ENCODE measurements at places on chromosomes 7 and 10.

DNA sequence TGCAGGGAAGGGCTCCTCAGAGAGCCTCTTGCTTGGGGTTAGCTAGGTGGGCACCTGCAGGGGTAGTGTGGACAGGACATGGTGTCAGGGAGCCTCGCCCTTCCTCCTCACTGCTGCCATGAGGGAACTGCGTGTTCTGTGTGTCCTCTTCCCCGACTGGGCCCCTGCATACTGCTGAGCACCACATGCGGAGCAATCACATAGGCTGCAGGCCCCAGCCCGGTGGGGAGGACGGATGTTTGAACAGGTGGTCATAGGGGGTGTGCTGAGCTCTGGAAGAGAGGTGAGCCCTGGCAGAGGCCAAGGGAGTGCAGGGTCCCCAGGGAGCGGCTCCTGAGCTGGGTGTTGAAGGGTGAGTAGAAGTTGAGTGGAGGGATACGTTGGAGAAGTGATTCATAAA, 48.3 kb upstream of the ZMIZ2 start:
- DNase-seq = no peak

DNA sequence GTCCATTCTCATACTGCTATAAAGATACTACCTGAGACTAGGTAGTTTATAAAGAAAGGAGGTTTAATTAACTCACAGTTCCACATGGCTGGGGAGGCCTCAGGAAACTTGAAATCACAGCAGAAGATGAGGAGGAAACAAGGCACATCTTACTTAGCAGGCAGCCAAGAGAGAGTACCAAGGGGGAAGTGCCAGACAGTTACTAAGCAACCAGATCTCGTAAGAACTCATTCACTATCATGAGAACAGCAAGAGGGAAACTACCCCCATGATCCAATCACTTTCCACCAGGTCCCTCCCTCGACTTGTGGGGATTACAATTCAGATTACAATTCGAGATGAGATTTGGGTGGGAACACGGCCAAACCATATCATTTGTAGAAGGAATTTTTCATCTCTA, 36.3 kb downstream of the NHLRC2 start:
- DNase-seq = no peak

GRCh38 chr10:19651549-19651948, 164.7 kb upstream of the PLXDC2 start:
- no peak for DNase-seq

DNA sequence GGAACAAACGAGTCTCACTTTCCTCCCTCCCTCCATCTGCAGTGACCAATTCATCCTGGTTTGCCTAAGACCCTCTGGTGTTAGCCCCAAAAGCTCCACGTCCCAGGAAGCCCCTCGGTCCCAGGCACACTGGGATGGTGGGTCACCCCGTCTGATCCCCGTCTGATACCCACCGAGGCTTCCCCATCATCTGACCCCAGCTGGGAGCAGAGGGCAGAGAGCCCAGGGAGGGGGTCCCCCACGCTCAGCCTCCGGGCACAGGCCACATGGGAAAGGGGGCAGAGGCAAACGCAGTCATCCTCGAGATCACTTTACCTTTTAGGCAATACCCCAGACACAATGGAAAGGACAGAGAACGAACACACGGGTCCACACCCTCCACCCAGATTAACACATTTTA, 291.6 kb upstream of the PPP2R2D start:
- no peak for DNase-seq

DNA sequence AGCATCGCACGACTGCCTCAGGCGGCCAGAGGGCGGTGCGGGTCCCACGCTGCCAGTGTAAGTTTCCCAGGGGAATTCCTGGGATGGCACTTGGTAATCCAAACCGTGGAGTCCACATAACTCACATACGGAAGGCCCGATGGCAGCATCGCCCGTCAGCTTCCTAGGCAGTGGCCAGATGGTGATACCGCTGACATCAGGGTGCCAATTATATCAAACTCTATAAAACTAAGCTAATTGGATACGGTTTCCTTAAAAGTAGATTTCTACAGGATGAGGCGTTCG, 189.8 kb downstream of the CELF2 start:
- no peak for DNase-seq

DNA sequence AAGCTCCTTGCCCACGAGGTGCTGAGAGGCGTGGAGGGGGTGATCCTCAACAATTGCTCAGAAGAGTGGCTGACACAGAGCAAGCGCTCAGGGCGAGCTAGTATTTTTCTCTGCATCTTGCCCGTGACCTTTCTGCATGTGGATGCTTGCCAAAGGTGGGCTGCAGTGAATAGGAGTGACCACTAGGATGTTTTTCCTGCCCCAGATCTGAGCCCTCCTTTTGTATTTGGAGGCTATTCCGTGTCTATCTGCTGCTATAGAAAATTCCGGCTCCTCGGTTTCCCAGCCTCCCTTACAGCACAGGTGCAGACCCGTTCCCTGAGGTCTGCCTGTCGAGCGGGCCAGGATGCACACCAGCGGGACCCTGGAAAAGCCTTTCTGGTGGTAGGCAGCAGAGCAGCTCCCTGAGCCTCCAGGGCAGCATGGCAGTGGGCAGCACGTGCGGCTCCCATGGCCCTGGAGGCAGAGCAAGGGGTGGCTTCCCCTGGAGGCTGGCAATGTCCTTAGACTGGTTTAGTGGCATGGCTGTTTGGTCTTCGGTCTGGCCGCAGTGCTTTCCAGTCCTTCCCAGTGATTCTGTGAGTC, 145.1 kb upstream of the PCBD1 start:
- DNase-seq = no peak

GRCh38 chr10:11178606-11179515, 161.2 kb downstream of the CELF2 start:
- no peak for DNase-seq

- no peak for DNase-seq
These were observed 80.4 kb downstream of the TES start for GRCh38 chr7:116290740-116291139.

DNA sequence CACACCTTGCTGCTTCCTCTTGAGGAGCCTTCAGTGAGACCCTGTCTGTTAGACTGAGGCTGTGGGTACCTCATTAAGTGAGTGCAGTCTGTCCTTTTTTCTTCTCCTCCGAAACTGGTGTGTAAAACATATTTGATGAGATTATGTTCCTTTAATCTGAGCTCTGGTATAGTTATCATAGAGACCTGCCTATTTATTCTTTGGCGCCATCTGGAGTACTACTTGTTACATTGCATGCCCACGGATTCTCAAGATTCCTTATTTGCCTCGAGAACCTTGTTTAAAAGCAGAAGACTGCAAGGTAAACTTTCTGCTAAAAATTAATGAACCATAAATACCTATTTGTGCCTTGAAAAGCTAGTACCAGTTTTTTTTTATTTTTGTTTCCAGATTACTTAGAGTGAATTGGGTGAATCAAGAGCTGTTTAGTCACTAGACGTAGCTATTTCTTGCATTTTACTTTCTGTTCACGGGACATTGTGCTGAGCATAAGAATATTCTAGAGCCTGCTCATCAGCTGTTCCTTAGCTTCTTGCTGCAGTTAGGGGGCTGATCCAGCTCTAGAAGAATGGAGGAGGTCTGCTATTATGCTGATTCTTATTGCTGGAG, 16.9 kb upstream of the STMP1 start:
- no peak for DNase-seq

- no peak for DNase-seq
These were observed 57.8 kb downstream of the OR13A1 start for GRCh38 chr10:45257600-45257999.

DNA sequence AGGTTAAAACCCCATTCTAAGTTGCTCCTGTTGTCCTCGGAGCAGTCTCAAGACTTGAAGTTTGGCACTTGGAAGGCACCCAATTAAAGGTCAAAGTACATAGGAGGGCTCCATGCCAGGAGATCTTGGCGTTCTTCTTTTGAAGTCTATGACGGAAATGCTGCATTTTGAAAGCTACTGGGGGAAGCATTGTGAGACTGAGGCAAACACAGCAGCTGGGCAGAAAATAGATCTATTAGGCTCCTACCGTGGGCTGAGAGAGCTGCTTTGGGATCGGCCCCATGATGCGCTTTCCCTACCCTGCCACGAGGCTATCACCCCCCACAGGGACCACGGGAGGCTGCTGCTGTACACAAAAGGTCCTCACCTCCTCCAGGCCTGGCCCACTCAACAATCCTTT, 20.0 kb downstream of the KIAA1549 start:
- no peak for DNase-seq

DNA sequence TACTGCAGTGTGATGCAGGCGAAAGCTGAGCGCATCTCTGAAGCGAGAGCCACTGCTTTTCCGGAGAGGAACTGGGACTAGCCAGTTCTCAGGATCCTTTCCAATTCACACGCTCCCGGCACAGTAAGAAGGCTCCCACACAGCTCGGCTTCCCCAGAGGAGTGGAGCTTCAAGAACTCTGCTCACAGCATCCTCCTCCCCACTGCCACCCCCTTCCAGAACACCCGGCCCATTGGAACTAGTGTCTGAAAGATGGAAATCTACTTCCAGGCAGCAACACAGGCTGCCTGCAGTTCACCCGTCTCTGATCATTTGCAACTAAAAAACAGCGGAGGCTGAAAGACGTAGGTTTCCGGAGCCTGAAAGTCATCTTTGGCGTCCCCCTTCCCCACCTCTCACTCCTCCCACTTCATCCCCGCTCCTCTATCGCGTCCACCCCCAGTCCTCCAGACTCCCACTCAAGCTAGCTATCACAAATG, at the start of gene DGKB:
Gene DGKB (minus strand): TSS at position 163 of the 479 bp plus-strand sequence.
- peak; percentile 30 for DNase-seq

GRCh38 chr10:63977329-63977923, 456.2 kb downstream of the REEP3 start:
- DNase-seq = peak; percentile 51

DNA sequence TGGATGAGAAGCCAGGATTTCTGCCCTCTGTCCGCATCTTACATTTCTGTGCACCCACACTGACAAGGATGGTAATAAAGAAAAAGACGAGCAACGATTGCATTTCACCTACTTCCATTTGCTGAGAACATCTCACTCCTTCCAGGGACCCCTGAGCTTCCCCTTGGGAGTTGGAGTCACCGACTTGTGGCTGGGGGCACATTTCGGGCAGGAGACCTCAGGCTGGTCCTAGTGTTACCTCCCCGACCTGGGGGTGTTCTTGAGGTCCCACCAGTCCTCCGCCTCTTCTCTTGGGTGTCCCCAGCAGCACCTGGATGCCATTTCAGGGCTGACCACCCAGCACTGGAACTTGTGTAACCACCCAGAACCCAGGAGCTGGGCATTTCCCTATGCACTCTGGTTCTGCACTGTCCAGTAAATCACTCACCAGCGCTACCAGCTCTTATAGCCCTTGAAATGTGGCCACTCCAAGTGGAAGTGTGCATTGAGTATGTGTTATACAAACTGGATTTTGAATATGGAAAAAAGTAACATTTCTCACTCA, 84.9 kb downstream of the LANCL2 start:
- no peak for DNase-seq

GRCh38 chr10:18293536-18294510, 153.6 kb downstream of the CACNB2 start:
- no peak for DNase-seq

- no peak for DNase-seq
These were observed 5.0 kb downstream of the CLRN3 start for GRCh38 chr10:127887541-127888415.

DNA sequence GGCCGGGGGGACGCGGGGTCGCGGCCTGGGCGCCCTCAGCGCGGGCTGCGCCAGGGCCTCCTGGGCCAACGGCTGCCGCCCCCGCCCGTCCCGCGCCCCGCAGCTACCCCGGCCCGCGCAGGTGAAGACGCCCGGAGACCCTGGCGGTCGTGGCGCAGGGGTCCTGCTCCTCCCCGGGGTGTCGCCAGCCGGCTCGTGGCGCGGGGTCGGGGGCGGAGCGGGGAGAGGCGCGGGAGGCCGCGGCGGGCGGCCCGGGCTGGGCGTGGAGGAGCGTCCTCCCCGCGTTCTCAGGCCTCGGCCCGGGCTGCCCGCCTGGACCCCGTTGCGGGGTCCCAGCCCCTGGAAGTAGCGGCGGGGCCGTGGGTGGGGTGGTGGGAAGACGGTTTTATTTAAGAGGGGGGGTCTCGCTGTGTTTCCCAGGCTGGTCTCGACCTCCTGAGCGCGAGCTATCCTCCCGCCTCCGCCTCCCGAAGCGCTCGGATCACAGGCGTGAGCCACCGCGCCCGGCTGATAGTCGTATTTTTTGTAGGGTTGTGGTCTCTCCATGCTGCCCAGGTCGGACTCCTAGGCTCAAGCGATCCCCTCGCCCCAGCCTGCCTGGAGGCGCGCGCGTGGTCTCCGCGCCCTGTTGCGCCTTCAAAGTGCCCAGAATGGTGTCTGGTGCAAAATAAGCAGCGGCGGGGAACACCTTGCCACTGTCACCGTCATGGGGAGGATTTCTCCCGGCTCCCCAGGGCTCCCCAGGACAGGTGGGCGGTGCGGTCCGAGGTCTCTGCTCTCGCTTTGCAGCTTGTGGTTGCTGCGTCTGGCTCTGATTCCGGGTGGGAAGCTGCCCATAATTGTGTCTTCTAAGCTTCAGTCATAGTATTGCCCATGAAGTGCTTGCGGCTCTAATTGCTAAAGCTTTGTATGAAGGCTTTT, 15.3 kb upstream of the SUN1 start:
- DNase-seq = peak; percentile 32

GRCh38 chr10:95242581-95243317, 48.1 kb downstream of the PDLIM1 start:
- peak; percentile 30 for DNase-seq

DNA sequence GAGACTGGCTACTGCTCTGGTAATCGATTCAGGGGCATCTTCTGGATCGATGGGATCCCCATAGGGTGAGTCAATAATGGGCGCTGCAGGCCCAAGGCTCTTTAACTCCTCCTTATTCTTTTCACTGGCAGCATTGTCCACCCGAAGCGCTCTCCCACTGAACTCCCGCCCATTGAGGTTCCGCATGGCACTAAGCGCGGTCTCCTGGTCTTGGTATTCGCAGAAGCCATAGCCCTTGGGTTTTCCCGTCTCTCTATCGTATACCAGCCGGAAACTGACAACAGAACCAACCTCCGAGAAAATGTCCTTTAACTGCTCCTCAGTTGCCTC, 285 bp downstream of the CSTF2T start:
- DNase-seq = no peak

- DNase-seq = no peak
These were observed 762 bp upstream of the SEMA3E start for GRCh38 chr7:83649701-83650100.

GRCh38 chr10:69102440-69102839, 14.5 kb downstream of the SRGN start:
- DNase-seq = no peak

- DNase-seq = no peak
These were observed 196.7 kb upstream of the TMEM72 start for GRCh38 chr10:44714451-44714850.

Measured in neuronal stem cell (in vitro differentiated cells).